ENCODE measurements at places on chromosomes 6 and 20.

DNA sequence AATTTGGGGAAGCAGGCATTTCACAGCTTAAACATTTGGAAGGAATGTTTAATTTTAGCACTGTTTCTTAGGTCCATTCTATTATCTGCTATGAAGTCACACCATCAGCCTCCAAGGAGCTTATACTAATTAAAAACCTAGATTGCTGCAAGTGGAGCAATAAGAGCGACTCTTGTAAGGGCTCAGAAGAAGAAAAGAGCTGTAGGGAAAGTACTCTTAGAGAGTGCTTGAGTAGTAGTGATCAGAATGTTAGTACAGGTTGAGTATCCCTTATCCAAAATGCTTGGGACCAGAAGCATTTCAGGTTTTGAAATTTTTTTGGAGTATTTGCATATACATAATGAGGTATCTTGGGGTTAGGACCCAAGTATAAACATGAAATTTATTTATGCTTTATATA, 285.3 kb downstream of the UBE3D start:
- DNase-seq: no peak

DNA sequence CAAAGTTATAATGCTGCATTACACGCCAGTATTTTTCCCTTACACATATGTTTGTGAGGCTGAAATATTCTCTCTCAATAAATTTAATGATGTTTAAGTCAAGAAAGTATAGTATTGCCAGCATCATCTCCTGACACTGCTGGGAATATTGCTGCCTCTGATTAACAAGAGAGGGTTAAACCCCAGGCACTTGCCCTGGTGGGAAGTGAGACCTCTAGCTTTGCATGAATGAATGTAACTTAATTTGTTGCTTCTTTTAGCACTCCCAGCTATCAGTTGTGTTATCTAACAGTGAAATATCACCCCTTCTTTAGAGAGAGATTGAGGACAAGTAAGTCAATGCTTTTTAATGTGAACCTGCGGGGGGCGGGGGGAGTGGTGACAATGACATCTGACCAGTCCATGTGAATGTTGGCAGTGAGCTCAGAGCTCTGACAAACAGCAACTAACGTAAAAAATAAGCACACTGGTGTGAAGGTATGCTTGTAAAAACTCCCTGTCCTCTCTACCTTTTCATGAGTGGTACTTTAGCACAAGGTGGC, 9.8 kb downstream of the FOXA2 start:
- no peak for DNase-seq

- no peak for DNase-seq
These were observed 44.6 kb upstream of the SLC23A2 start for GRCh38 chr20:5045906-5046305.

GRCh38 chr6:161394437-161394836, 120.6 kb upstream of the AGPAT4 start:
- DNase-seq: no peak

- no peak for DNase-seq
These were observed at the start of gene HRH3 for GRCh38 chr20:62219992-62220665. TSS of gene HRH3 (minus strand) at chr20:62220278. CDS start at chr20:62219970, 308 bp downstream.

DNA sequence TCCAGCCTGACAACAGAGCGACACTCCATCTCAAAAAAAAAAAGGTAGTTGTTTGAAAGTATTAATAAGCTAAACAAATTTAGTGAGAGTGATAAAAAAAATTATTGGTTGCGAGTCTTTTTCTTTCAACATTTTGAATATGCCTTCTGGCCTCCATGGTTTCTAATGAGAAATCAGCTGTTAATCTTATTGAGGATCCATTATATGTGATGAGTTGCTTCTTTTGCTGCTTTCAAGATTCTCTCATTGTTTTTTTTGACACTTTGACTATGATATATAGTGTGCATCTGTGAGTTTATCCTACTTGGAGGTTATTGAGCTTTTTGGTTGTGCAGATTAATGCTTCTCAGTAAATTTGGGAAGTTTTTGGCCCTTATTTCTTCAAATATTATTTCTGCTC, 15.6 kb upstream of the CMTR1 start:
- DNase-seq: no peak

- DNase-seq: peak; percentile 21
These were observed 1.7 kb downstream of the C20orf204 start for GRCh38 chr20:64037498-64038213.

DNA sequence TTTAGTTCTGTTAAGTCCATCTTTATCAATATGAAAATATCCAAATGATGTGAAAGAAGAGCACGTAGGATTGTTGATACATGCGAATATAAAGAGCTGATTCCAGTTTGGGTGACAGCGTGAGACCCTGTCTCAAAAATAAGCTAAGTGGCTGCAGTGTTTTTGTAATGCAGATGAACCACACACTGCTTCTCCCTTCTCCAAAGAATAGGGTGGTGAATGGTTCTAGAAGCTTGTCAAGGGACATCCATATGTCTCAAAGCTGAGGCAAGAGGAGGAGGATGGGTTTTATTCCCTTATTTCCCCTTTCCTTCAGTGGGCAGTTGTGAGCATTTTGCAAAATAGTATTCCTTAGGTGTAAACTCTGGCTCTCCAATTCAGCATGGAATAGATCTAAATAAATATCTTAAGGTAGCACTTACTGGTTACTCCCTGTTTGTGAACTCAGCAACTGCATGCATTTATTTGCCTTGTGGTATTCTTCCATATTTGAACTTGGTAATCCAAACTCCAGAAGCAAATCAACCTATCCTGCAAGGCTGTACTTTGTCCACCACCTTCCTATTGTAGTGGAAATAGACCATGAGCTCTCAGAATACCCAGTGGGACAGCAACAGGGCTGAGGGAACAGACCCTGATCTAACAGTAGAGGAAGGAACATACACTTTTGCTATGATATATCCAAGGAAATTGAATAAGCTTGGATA, 38.0 kb downstream of the XRN2 start:
- no peak for DNase-seq

- DNase-seq: no peak
These were observed 333.3 kb downstream of the HACE1 start for GRCh38 chr6:104526376-104526775.

DNA sequence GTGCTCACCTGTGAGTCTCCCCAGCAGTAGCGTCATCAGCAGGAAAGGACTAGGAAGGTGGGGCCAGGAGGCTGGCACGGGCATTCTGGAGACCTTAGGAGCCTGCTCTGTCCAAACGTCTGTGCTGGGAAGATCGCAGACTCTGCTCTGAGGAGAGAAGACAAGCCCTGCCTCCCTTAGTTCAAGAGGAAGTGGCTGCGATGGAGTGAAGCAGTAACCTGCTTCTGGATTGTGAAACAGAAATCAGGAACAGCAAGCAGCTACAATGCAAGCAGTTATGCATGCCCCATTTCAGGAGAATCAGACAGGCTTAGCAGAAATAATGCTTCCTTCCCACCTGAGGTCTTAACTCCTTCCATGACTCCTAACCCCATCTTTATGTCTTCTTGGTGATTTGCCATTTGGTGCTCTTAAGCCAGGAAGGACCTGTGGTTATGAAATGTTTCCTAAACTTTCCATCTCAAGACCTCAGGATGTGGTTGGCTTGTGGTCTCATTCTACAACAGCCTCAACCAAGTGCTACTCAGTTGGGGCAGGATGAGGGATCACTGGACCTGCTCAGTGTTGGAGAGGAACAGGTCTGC, at the start of gene SIRPB1:
Gene SIRPB1 (minus strand): TSS at position 149 of the 584 bp plus-strand sequence. CDS start 65 bp downstream, at position 84.
- DNase-seq: no peak

DNA sequence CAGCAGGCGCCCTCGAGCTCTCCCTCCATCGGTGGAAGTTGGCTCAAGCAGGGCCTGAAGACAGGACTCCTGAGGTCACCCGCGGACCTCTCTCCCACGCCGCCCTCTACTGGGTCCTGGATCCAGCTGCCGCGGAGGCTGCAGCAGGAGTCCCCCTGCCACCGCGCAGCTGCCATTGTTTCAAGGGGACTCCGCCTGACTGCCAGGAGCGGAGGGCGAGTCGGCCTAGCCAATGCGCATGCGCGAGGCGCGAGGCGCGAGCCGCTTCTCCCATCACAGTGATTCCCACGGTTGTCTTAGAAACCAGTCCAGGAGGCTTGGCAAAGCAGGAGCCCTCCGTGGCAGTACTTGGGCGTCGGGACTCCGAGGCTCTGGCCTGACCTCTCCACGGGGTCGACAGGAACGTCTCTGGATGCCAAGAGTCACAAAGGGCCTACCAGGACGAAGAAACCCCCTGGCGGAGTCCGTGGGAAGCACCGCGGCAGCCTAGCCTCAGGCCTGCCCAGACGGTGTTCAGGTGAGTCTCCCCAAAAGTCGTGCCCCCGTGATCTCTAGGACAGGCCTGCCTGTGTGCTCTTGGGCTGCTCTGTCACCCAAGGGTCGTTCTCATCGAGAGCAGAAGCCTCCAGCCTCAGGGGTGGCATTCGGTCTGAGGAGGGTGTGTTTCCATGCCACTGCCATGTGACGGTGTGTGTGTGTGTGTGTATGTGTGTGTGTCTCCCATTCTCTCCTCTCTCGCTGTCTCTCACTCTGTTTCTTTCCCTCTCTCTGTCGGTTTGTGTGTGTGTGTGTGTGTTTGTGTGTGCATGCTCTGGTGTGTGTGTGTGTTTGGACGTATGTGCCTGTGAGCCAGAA, 290.6 kb upstream of the ZNF337 start:
- peak; percentile 77 for DNase-seq

DNA sequence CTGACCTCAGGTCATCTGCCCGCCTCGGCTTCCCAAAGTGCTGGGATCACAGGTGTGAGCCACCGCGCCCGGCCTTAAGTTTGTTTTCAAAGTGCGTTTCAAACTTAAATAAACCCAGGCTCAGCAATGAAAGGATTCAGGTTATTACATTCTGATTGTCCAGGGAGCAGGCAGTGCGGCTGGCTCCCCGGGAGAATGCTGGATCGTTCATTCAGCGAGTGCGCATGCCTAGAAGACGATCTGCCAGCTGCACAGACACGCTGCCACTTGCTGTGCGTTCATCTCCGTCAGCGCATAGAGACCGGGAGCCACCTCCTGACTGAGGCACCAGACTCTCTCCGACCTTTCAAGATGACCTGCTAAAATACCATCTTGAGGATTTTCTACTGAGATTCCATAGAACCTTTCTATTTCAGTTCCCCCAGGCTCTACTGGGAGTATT, 163.9 kb upstream of the ZNF217 start:
- DNase-seq: no peak
